ENCODE measurements at places on chromosomes 5 and 9. TPM values are rescaled to one million over a fixed set of nuclear protein-coding genes. Genes with fewer than 3 reads are reported as not detected.

OTULIN gene
- 17.2 TPM for total RNA-seq

F2RL1 gene
- total RNA-seq: not detected

ADRB2 gene
- 0.34 TPM for total RNA-seq

SLC6A19 gene
- total RNA-seq: not detected

CCDC171 gene
- 9.0 TPM for total RNA-seq

RECK gene
- total RNA-seq: 5.7 TPM

Data from melanocyte of skin (primary cell).